IPS DF 6.9 (cell line): ENCODE measurements at places on chromosomes 5 and 9.
A peak's percentile ranks its signal among the peaks of the same experiment; 100 is the strongest.

DNA sequence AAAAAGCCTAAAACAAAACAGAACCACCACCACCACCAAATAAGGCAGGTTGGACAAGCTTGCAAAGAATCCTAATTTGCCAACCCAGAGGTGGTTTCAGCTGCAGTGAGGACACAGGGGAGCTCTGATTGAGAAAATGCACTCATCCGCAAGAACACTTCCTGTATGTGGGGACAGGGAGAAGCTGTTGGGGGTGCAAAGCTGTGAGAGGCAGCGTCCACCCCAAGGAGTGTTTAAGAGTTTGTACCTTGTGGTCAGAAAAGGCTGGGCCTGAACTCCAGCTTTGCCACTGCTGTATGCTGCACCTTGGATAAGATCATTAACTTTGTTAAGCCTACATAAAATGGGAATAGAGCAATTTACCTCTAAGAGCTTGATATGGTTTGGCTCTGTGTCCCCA lies 511.7 kb downstream of the BNC2 start:
- H3K4me1 ChIP-seq, result no peaks in the 10 kb centered on the region
- no peaks in the 10 kb centered on the region for H3K36me3 ChIP-seq
- no peak overlapping the region for H3K27ac ChIP-seq
- no peaks in the 10 kb centered on the region for H3K27me3 ChIP-seq

DNA sequence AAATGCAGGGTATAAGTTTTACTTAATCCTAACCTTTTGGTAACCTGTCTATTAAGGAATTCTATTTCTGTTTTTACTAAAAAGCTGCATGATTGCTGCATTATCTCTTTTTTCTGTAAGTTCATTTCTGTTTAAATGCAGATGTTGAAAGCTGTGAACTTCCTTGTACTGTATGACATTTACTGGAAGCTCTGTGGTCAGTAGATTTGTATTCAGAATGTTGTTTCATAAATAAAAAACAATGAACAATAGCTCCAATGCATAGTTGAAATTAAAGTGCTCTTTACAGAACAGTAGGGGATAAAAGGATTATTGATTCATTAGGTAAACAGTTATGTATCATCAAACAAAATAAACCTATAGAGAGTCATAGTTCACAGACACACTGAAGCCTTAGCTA lies 46.5 kb upstream of the FKTN start:
- H3K27ac ChIP-seq, result no peak overlapping the region
- 0 out of 2 replicates have a peak, but pooled peaks cover 2% of the 10 kb centered on the region for H3K4me1 ChIP-seq
- H3K27me3 ChIP-seq, result no peaks in the 10 kb centered on the region

DNA sequence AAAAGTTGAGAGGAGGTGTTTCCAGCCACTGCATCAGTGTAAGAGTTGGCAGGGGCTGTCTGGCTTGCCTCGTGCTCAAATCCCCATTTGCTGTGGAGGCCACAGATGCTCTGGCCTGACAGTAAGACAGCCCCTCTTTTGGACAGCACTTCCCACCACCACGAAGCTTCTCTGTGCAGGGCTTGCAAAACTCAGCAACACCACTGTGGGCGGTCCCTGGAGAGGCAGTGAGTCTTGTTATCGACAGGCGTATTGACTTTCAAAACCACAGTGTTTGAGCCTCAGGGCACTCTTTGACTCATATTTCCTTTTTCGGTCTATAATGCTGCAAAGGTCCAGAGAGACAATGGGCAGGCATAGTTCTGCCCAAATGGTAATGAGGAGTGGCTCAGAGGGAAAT lies 539.5 kb downstream of the EBF1 start:
- no peaks in the 10 kb centered on the region for H3K27me3 ChIP-seq
- no peak overlapping the region for H3K4me3 ChIP-seq
- no peaks in the 10 kb centered on the region for H3K36me3 ChIP-seq
- H3K27ac ChIP-seq, result no peak overlapping the region
- DNase-seq, result no peak
- peaks cover 2% of the 10 kb centered on the region; the same call in 1 of the 2 replicates for H3K4me1 ChIP-seq

DNA sequence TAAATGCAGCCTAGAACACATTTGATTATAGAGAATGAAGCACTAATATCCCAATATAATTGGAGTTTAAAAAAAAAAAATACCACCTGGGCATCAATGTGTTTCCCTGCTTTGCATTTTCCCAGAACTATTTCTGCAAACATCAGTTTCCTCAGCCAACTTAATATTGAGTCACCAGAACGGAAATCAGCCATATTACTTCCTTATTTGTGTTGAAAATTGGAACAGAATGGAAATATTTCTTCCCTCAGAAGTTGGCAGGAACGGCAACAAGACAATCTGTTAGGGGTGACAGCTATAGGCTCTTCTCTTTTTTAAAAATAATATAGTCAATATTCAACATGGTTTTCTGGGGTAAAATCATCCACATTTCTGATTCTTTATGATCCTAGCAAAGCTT lies 4.0 kb downstream of the MFAP3 start:
- no peaks in the 10 kb centered on the region for H3K27me3 ChIP-seq
- no peak overlapping the region for H3K4me3 ChIP-seq
- H3K36me3 ChIP-seq, result no peaks in the 10 kb centered on the region
- DNase-seq, result no peak

DNA sequence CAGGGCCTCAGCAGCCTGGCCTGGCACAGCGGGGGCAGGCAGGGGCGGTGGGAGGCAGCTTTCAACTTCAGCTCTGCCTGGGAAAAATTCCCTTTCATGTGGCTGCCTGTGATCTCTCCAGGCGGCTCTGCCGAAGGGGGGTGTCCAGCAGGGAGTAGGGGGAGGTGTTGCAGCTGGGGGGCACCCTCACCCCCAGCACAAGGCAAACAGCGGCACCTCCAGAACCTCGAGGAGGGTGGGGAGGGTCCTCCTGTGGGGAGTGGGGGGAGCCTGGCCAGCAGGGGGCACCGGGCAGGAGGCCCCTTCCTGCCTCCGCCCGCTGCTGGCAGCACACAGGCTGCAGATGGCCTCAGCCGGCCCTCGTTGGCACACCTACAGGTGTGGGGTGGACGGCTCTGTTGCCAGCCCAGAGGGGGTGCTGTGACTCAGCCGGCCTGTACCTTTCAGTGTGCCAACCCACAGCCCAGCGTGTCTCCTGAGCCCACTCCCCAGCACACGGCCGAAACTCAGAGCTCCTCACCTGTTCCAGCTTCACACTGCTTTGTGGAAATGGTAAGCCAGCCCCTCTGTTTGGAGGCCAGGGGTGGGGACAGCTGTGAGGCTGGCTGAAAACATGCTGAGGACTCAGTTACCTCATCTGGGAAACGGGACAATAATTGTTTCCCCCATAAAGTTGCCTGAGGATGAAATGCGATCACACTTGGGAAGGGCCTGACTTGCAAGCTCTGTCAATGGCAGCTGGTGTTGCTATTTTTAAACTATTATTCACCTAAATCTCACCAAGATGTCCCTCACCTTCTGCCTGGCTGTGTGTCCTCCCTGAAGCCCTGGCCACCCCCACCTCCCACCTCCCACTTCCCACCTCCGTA lies 37.0 kb downstream of the CXXC5 start:
- no peaks in the 10 kb centered on the region for H3K27me3 ChIP-seq
- H3K4me3 ChIP-seq, result no peak overlapping the region
- H3K36me3 ChIP-seq, result peaks cover 16% of the 10 kb centered on the region
- no peak for DNase-seq
- H3K4me1 ChIP-seq, result peaks cover 39% of the 10 kb centered on the region

GRCh38 chr9:121218357-121219027 lies 16.8 kb upstream of the RAB14 start:
- H3K4me1 ChIP-seq, result peaks cover 5% of the 10 kb centered on the region; the same call in 1 of the 2 replicates
- H3K36me3 ChIP-seq, result no peaks in the 10 kb centered on the region
- no peak for DNase-seq
- H3K4me3 ChIP-seq, result no peak overlapping the region
- no peaks in the 10 kb centered on the region for H3K27me3 ChIP-seq

DNA sequence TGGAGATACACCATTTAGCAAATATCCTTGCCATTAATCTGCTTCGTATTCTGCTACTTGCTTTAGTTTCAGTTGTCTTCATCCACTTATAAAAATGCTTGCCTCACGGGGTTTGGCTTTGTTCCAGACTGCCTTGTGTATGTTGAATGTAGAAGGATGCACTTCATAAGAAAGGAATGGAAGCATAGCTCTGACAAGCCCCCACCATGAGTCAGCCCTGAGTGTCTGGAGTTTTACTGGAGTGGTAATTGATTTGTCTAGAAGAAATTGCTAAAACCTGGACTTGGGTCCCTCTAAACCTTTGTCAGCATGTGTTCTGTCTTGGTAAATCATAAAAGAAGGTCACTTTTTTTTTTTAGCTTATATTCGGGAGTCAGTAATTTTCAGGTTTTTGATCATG lies 4.6 kb downstream of the TEX48 start:
- H3K4me3 ChIP-seq, result no peak overlapping the region
- no peaks in the 10 kb centered on the region for H3K36me3 ChIP-seq
- H3K4me1 ChIP-seq, result no peaks in the 10 kb centered on the region
- no peaks in the 10 kb centered on the region for H3K27me3 ChIP-seq

DNA sequence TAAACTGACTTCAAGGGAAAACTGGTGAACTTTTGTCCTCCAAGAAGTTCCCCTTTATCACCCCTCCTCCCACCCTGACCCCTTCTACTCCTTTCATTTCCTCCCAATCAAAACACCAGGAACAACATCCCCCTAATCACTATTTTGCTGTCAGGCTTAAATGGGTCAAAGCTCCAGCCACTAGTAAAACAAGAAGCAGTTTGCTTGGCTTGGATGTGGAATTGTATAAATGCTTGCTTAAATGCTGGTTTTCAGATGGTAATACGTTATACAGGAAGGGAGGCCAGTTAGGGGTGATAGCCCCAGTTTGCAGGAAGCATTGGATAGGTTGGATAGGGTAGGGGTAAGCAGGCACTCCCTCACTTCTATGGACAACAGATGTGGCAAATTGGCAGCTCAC lies 473.6 kb downstream of the AGTPBP1 start:
- H3K4me3 ChIP-seq, result no peak overlapping the region
- peak; percentile 9 for DNase-seq
- H3K36me3 ChIP-seq, result no peaks in the 10 kb centered on the region
- no peaks in the 10 kb centered on the region for H3K27me3 ChIP-seq
- H3K4me1 ChIP-seq, result peaks cover 4% of the 10 kb centered on the region; the same call in 1 of the 2 replicates
- no peak overlapping the region for H3K27ac ChIP-seq

DNA sequence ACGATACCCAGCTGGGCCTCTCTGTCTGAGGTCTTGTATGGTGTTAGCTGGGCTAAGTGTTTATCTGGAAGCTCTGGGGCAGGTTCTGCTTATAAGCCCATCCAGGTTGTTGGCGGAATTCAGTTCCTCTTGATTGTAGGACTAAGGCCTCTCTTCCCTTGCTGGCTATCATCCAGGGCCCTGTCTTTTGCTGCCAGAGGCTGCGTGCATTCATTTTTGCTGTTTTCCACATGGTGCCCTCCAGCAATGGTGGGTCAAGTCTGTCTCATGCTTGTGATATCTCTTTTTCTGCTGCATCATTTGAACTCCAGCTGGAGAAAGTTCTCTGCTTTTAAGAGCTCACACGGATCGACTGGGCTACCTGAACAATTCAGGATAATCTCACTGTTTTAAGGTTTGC lies 105.7 kb upstream of the ZNF618 start:
- no peak for DNase-seq
- no peaks in the 10 kb centered on the region for H3K36me3 ChIP-seq
- H3K27ac ChIP-seq, result no peak overlapping the region
- no peaks in the 10 kb centered on the region for H3K27me3 ChIP-seq
- no peak overlapping the region for H3K4me3 ChIP-seq

- no peaks in the 10 kb centered on the region for H3K27me3 ChIP-seq
- no peak overlapping the region for H3K4me3 ChIP-seq
- H3K36me3 ChIP-seq, result no peaks in the 10 kb centered on the region
- peaks cover 3% of the 10 kb centered on the region; the same call in 1 of the 2 replicates for H3K4me1 ChIP-seq
- no peak overlapping the region for H3K27ac ChIP-seq
- no peak for DNase-seq
These were observed 301.7 kb downstream of the MRPS30 start for GRCh38 chr5:45110399-45110798.

GRCh38 chr5:98722188-98722587 lies 51.3 kb upstream of the RGMB start:
- H3K36me3 ChIP-seq, result no peaks in the 10 kb centered on the region
- no peak overlapping the region for H3K4me3 ChIP-seq
- no peaks in the 10 kb centered on the region for H3K4me1 ChIP-seq
- H3K27me3 ChIP-seq, result no peaks in the 10 kb centered on the region
- H3K27ac ChIP-seq, result no peak overlapping the region

GRCh38 chr9:27340961-27341511 lies 44.1 kb upstream of the EQTN start:
- no peaks in the 10 kb centered on the region for H3K27me3 ChIP-seq
- H3K27ac ChIP-seq, result no peak overlapping the region
- no peak for DNase-seq
- peaks cover 2% of the 10 kb centered on the region; the same call in 1 of the 2 replicates for H3K4me1 ChIP-seq
- no peaks in the 10 kb centered on the region for H3K36me3 ChIP-seq

DNA sequence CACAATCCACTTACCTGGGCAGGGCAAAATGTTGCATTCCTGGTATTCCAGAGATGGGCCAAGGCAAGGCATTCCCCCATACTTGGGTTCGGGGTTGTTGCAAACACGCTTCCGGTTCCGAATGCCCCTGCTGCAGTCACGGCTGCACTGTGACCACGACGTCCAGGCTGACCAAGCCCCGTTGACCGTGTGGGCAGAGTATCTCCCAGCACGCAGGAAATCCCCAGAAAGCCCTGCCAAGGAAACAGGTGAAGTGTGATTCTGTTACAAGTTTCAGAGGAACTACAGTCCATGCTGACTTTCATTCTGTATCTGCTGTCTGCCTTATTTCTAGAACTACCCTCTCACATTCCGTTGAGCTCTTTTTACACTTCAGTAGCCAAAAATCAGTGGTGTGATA lies 483.0 kb downstream of the SEMA5A start:
- H3K4me1 ChIP-seq, result no peaks in the 10 kb centered on the region
- no peak overlapping the region for H3K27ac ChIP-seq
- no peaks in the 10 kb centered on the region for H3K36me3 ChIP-seq
- no peaks in the 10 kb centered on the region for H3K27me3 ChIP-seq
- DNase-seq, result no peak

GRCh38 chr5:180990882-180991242 lies 2.2 kb downstream of the BTNL3 start:
- no peaks in the 10 kb centered on the region for H3K4me1 ChIP-seq
- no peak for DNase-seq
- no peak overlapping the region for H3K27ac ChIP-seq
- no peaks in the 10 kb centered on the region for H3K36me3 ChIP-seq
- H3K4me3 ChIP-seq, result no peak overlapping the region

DNA sequence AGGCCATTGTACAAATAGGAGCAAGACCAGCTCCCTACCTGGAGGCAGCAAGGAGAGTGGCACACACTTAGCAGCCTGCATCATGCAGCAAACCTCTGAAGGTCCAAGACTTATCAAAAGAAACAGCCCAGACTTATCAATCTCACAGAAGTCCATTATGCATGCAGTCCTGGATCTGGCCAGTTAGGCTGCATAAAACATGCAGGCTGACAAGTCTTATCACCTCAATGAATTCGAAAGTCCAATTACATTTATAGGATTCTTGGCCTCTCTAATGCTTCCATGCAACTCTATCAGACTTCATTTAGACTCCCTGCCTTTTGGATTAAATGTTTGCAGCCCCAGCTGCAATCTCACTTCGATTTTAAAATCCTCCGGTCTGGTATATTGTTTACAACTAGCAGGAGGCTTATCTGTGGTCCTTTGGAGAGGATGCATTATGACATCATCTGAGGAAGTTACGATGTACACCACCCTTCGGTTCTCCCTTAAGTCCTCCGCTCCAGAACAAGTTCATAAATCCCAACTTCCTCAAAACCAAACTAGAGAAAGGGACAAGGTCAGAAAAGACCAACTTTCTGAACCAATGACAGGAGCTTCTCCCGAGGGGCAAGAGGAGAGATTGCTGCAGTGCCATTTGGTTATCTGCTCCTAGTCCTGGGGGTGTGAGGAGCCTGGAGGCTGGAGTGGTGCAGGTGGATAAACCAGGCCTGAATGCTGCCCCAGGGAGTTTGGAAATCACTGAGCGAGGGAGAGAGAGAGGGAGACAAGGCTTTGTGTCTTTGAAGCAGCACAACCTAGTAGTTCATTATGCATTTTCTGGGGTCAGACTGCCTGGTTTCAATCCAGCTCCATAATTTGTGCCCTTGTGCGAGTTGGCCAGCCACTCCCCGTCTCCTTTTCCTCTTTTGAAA lies 313.9 kb downstream of the TLE1 start:
- no peaks in the 10 kb centered on the region for H3K27me3 ChIP-seq
- H3K4me3 ChIP-seq, result no peak overlapping the region
- no peaks in the 10 kb centered on the region for H3K36me3 ChIP-seq
- no peak for DNase-seq
